ENCODE measurements at places on chromosomes 4 and X.

GRCh38 chr4:149912000-149912399, 96.4 kb upstream of the IQCM start:
- H3K4me1 ChIP-seq, result no peaks in the 10 kb centered on the region
- DNase-seq, result no peak
- no peak overlapping the region for H3K4me3 ChIP-seq
- H3K27me3 ChIP-seq, result no peaks in the 10 kb centered on the region
- no peaks in the 10 kb centered on the region for H3K36me3 ChIP-seq
- H3K27ac ChIP-seq, result no peak overlapping the region

DNA sequence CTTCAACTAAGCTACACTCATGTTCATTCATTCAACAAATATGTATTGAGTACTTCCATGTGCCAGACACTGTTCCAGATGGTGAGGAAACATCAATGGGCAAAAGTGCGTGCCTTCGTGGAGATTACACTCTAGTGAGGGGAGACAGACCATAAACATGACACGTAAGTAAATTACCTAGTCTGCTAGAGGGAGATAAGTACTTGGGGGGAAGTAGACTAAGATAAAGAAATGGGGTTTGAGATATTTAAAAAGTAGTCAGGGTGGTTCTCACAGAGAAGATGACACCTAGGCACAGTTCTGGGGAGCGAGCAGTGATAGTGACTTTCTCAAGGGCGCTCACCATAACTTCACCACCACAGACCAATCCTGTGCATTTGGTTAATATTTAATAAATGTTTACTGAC, 11.7 kb downstream of the JCHAIN start:
- no peak overlapping the region for H3K4me3 ChIP-seq
- no peak overlapping the region for H3K27ac ChIP-seq
- H3K36me3 ChIP-seq, result no peaks in the 10 kb centered on the region
- peaks cover 15% of the 10 kb centered on the region for H3K27me3 ChIP-seq
- no peak for DNase-seq

- DNase-seq, result no peak
- H3K4me3 ChIP-seq, result no peak overlapping the region
- peaks cover 45% of the 10 kb centered on the region for H3K4me1 ChIP-seq
Observed at GRCh38 chr4:48904101-48904500, 2.5 kb downstream of the OCIAD2 start.

- DNase-seq, result no peak
- H3K27ac ChIP-seq, result no peak overlapping the region
- H3K36me3 ChIP-seq, result no peaks in the 10 kb centered on the region
- H3K27me3 ChIP-seq, result no peaks in the 10 kb centered on the region
Observed at GRCh38 chr4:179880756-179881155, 2362.4 kb upstream of the TENM3 start.

DNA sequence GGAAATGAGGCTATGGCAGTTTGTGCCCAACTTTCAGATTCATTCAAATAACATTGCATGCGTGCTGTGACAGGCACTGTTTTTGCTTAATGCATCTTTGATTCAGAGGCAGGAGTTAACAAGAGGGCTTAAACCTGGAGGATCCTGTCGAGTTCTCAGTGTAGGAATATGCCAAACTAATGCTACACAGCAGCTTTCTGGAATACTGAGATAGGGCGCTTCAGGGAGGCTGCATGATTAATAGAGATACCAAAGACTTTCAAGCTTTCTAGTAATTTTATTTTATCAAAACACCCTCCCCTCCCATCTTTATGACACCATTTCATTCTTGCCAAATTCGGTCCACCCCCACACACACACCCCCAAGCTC, 636 bp upstream of the TIMM8A start:
- DNase-seq, result no peak
- H3K36me3 ChIP-seq, result peaks cover 9% of the 10 kb centered on the region
- no peaks in the 10 kb centered on the region for H3K27me3 ChIP-seq
- H3K4me1 ChIP-seq, result peaks cover 15% of the 10 kb centered on the region

GRCh38 chrX:106734827-106735226, 8.3 kb downstream of the RNF128 start:
- no peaks in the 10 kb centered on the region for H3K36me3 ChIP-seq
- H3K27ac ChIP-seq, result no peak overlapping the region
- H3K4me3 ChIP-seq, result no peak overlapping the region
- no peak for DNase-seq
- H3K4me1 ChIP-seq, result no peaks in the 10 kb centered on the region

GRCh38 chr4:83677656-83678055, 141.7 kb downstream of the GPAT3 start:
- no peak overlapping the region for H3K27ac ChIP-seq
- H3K36me3 ChIP-seq, result no peaks in the 10 kb centered on the region
- no peak overlapping the region for H3K4me3 ChIP-seq
- H3K27me3 ChIP-seq, result peaks cover 16% of the 10 kb centered on the region
- no peaks in the 10 kb centered on the region for H3K4me1 ChIP-seq
- DNase-seq, result no peak

DNA sequence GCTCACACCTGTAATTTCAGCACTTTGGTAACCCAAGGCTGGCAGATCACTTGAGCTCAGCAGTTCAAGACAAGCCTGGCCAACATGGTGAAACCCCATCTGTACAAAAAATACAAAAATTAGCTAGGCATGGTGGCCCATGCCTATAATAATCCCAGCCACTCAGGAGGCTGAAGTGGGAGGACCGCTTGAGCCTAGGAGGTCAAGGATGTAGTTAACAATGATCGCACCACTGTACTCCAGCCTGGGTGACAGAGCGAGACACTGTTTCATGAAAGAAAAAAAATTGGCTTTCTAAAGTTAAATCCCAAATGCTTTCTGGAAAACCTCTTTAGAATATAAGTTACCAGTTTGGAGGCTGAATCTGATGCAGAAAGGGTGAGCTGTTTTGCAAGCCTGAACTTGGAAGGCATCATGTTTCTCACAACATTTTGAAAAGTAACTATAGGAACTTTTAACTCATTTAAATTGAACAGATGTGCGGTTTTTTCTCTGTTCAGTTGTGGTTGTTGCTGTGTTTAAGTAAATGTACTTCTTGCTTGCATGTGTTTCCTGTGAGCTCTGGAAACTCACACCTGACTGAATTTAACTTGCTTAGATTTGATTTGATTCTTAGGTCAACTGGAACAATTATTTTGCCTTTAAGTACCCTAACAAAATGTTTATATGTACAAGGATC, 39.8 kb upstream of the TMEM131L start:
- peaks cover 11% of the 10 kb centered on the region for H3K36me3 ChIP-seq
- peak; percentile 54 for DNase-seq
- H3K27me3 ChIP-seq, result no peaks in the 10 kb centered on the region
- peaks cover 72% of the 10 kb centered on the region for H3K4me1 ChIP-seq

DNA sequence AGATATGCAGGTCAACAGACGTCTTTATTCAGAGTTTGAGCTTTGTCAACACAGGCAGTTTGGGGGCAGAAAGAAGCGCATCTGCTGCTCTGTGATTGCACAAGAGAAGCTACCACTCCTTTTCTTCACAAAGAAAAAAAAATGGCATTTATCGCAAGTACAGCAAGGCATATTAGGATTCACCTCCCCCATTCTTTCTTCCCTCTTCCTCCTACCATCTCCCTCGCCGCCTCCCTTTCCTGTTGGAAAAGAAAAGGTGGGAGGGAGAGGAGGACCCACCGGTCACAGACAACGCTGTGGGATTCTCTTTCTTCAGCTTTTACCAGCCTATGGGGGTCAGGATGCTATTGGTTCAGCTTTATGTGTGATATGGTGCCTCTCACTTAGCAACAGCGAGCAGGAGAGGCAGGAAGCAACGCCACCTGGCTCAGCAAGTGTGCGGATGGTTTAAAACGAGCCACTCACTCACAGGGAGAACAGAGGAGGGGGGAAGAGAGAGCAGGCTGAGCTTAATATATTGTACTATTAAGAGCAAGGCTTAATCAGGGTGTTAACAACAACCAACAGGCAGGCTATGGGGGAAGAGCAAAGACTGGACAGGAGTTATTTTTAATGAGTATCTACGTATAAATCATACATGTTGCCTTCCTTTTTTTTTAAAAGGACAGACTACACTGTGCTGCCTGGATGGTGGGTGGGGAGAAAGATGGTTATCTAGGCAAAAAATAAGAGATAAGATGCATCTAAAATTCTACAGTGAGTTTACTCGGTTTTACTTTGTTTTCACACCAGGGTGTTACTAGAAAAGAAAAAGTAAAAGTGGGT, 104.7 kb downstream of the MAML3 start:
- H3K4me1 ChIP-seq, result peaks cover 67% of the 10 kb centered on the region
- peak overlapping the region; percentile 76 for H3K4me3 ChIP-seq
- H3K27ac ChIP-seq, result peak overlapping the region; percentile 86
- H3K36me3 ChIP-seq, result no peaks in the 10 kb centered on the region
- H3K27me3 ChIP-seq, result peaks cover 5% of the 10 kb centered on the region

- no peaks in the 10 kb centered on the region for H3K27me3 ChIP-seq
- peak overlapping the region; percentile 96 for H3K27ac ChIP-seq
- H3K4me1 ChIP-seq, result peaks cover 34% of the 10 kb centered on the region
- H3K4me3 ChIP-seq, result peak overlapping the region; percentile 88
- peak; percentile 30 for DNase-seq
Observed at GRCh38 chr4:139666735-139667281, 1.2 kb downstream of the MGST2 start.

- H3K36me3 ChIP-seq, result no peaks in the 10 kb centered on the region
- peaks cover 1% of the 10 kb centered on the region for H3K4me1 ChIP-seq
- no peak overlapping the region for H3K27ac ChIP-seq
- no peak for DNase-seq
- no peak overlapping the region for H3K4me3 ChIP-seq
- no peaks in the 10 kb centered on the region for H3K27me3 ChIP-seq
Observed at GRCh38 chrX:134528960-134529359, 69.0 kb downstream of the HPRT1 start.

GRCh38 chrX:154998204-154998880, 24.2 kb downstream of the F8 start:
- H3K27ac ChIP-seq, result no peak overlapping the region
- peaks cover 4% of the 10 kb centered on the region for H3K27me3 ChIP-seq
- H3K4me3 ChIP-seq, result no peak overlapping the region
- H3K36me3 ChIP-seq, result no peaks in the 10 kb centered on the region

DNA sequence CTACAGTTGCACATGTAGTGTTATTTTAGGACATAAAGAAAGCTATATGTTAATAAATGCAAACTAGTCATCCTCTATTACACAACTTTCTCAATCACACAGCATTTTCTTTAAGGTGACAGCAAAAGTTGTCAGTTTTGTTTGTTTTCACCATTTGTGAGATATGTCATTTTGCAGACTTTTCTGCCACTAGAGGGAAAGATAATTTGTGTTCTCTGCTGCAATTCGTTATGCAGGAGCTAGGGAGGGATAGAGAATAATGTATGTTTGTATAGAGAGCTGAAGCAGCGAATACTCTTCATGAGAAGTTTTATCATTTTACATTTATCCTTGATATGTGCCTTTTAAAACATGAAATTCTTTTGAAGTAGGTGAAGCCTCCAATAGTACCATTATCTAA, 670.6 kb upstream of the ATOH1 start:
- no peak overlapping the region for H3K27ac ChIP-seq
- no peak for DNase-seq
- no peaks in the 10 kb centered on the region for H3K4me1 ChIP-seq
- no peak overlapping the region for H3K4me3 ChIP-seq

- no peak for DNase-seq
- peaks cover 70% of the 10 kb centered on the region for H3K36me3 ChIP-seq
- H3K27me3 ChIP-seq, result no peaks in the 10 kb centered on the region
- peaks cover 17% of the 10 kb centered on the region for H3K4me1 ChIP-seq
- no peak overlapping the region for H3K27ac ChIP-seq
Observed at GRCh38 chr4:147638942-147639341, 21.7 kb downstream of the TMEM184C start.

DNA sequence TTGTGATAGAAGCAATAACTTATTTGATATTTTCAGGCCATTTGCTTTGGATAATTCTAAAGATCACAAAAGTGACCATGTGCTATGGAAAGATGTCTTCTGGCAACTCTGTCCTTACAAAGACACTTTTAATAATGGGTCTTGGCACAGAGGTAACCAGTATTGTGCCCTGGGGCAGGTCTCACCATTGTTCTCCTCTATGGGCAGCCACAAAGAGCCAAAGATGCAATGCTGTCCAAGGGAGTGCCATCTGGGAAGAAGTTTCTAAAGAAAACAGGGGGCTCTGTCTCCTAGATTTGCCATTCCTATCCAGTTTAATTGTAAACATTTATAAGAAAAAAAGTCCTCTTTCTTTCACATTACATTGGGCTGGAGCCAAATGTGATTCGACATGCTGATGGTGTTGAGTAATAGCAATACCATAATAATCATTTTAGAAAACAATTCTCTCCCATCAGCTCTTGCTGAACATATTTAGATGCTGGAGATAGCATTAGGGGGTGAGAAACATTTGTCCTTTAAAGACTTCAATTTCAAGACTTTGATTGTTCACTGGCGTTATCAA, 179.9 kb downstream of the KIT start:
- no peak overlapping the region for H3K4me3 ChIP-seq
- no peaks in the 10 kb centered on the region for H3K27me3 ChIP-seq
- peaks cover 12% of the 10 kb centered on the region for H3K4me1 ChIP-seq
- no peak for DNase-seq

DNA sequence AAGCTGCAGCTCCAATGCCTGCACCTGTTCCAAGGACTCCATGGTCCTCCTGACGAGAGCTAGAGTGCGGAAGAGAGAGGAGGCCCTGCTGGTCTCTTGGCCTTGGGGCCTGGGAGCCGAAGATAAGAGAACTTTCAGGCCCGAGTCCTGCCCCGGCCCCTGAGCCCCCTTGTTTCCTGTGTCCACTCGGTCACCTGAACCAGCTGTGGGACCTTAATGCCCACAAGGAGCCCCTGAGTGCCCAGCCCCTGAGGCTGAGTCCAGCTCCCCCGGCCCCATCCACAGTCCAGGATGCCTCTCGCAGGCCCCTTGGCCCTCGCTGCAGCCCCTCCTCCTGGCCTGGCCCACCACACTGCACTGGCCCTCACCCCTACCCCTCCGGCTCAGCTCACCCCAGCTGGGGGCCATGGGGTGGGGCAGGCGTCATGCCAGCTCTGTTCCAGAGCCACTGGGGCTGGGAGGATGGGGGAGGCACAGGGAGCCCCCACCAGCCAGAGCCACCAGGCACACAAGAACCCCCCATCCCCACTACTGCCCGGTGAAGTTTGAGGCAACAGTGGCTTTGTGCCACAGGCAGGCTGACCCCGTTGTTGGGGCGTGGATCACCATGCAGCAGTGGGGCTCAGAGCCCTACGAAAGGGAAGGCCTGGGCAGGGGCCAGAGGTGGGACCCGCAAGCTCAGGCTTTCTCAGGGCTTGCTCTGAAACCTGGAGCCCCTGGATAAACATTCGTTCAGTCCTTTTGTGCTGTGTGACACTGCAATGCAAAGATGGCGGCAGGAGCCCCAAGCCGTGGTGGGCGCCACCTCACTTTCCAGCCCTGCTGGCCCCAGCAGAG, 14.1 kb downstream of the NAT8L start:
- no peak for DNase-seq
- no peaks in the 10 kb centered on the region for H3K27me3 ChIP-seq
- no peak overlapping the region for H3K27ac ChIP-seq
- H3K36me3 ChIP-seq, result no peaks in the 10 kb centered on the region
- no peak overlapping the region for H3K4me3 ChIP-seq

- no peaks in the 10 kb centered on the region for H3K36me3 ChIP-seq
- DNase-seq, result no peak
- H3K27ac ChIP-seq, result no peak overlapping the region
- no peak overlapping the region for H3K4me3 ChIP-seq
- peaks cover 10% of the 10 kb centered on the region for H3K4me1 ChIP-seq
Observed at GRCh38 chr4:10579648-10580047, 104.9 kb downstream of the CLNK start.

Measured in activated CD8-positive, alpha-beta T cell treated with anti-CD3 and anti-CD28 coated beads, Interleukin-2, amount 10 ng/mL, durations not matched to agents 7 days and 5 days (primary cell).